ENCODE measurements at places on chromosomes 3 and 15. TPM values are rescaled to one million over a fixed set of nuclear protein-coding genes. Genes with fewer than 3 reads are reported as not detected.

The NANOGP8 gene
- not detected for total RNA-seq

DNA sequence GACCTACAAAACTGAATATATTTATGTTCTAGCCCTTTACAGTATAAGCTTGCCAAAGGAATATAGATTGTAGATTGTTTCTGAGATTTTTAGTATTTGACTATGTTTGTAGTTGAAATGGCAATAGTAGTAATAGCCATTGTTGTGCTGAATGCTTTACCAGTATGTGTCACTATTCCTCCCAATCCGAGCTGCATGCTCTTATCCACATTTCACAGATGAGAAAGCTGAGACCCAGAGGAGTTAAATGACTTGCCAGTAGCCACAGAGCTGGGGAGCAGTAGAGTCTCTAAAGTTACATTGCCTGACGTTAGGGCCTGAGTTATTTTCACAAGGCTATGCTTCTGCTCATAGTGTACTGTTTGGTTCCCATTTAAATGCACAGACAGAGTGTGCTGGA lies 3.3 kb upstream of the GLB1 start:
- DNase-seq, result no peak

The GCNT3 gene
- 7.3 TPM for total RNA-seq

DNA sequence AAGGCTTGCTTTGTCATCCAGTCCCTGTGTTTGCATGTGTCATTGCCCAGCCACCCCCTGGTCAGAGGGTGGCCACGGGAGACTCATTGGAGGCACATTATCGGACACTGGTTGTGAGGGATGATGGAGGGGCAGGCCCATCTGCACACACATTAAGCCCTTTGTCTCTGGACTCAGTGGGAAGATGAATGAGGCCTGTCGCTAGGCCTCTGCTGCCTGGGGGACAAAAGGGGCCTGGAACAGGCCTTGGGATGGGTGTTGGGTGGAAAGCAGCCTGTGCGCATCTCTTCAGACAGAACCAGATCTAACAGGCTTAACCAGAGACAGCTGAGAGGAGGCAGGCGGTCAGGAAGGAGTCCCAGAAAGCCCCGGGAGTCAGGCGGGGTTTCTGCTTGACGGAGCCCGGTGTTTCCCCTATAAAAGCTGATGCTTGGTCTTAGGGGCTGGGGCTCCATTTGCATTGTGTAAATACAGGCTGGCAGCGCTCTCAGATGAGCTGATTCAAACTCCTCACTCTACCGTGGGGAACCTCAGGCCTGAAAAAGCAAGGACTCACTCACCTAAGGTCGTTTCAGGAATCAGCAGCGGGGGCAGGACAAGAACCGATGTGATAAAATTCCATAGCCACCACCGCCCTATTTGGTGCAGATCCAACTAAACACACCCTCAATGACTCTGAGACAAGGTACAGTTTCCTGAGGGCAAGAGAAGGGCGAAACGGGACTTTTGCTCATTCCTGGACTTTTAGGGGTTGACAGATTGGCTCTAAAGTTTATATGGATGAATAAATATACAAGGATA lies 17.1 kb upstream of the SKIC8 start:
- DNase-seq, result no peak

The DAPK2 gene
- total RNA-seq, result 23.8 TPM

DNA sequence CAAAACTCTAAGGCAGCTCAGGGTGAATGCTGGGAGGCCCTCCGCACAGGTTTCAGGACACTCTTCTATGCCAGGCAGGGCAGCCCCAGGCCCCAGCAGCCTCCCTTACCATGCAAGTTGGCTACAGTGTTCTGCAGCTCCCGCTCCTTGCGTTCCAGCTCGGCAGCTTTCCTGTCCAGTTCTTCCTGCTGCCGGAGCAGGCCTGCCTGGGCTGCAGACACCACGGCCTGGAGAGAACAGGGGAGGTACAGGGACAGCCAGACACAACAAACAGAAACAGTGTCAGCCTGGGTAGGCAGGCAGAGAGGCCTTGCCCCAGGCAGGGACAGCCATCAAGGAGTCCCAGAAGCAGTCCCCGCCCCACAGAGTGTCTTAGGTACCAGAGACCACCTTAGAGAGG lies 9.0 kb upstream of the ULK3 start:
- DNase-seq, result no peak

DNA sequence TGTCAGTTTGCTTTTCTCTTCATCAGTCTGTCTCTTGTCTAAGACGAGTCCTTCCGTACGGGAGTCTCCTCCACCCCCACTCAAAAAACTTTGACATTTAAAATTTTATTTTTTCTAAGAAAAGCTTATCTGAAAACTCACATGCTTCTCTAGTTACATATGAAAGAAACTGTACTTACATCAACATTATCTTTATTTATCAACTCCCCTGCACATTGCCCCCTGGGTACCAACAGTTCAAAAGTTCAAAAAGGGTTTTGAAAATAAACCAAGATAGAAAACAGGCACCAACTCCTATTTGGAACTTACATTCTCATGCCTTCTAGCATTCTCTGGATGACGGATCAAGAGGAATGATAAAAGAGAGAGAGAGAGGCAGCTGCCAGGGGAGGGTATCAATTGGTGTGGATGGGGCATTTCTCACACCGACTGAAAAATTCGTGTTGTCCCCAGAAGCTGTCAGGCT lies 182.5 kb downstream of the FOXP1 start:
- DNase-seq, result no peak

The RNF111 gene
- 38.9 TPM for total RNA-seq

- DNase-seq, result no peak
These were observed 40.4 kb downstream of the CCR3 start for GRCh38 chr3:46282696-46283095.
